ENCODE measurements at places on chromosomes 1 and 21.

- peak; percentile 37 for DNase-seq
Observed at GRCh38 chr21:39077876-39078275, 105.4 kb downstream of the PSMG1 start.

- DNase-seq: no peak
Observed at GRCh38 chr1:36524359-36525062, 41.8 kb upstream of the CSF3R start.

DNA sequence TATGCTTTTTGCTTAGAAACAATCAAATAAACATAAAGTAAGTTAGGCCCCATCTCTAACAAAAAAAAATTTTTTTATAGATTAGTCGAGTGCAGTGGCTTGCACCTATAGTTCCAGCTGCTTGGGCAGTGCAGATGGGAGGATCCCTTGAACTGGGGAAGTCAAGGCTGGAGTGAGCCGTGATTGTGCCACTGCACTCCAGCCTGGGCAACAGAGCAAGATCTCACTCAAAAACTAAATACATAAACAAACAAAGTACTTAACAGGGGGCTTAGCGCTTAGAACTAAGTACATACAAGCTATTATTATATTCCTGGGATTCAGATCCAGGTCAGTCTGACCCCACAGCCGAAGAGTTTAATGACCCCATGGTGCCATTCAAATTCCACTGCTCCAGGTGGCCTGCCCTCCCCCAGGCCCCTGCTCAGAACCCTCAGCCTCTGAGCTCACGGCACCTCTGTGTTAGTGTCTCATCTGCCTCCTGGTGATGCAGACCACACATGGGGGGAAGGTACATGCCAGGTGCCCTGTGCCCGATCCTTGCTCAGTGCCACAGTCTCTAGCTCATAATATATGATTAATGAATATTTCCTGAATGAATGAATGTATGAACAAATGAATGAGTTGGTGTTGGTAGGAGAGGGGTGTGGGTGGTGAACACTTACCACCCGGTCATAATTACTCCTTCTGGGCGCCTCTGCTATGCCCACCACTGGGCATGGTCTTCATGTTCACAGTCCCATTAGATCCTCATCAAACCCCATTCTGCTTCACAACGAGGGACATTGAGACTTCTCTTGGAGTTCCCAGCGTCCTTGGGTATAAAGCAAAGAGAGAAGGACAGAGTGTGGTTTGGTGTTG is 14.6 kb downstream of the NCMAP start:
- DNase-seq: no peak

DNA sequence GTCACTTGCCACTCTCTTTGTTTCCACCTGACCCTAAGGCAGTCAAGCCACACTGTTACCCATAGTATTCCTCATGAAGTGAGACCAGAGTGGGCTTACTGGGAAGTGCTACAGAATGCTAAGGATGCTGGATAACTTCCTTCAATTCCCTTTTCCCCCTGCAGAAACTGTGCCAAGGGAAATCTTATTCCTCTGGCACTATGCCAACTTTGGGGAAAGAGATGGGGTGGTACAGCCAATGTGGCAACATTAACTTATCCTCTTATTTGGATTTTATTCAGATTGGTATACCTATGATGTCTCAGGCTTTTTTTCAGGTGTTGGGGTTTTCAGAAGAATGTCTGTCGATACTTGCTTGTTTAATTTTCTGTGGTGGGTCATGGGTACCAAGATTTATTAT is 599.4 kb upstream of the PBX1 start:
- DNase-seq: no peak

- DNase-seq: no peak
Observed at GRCh38 chr1:198620951-198621824, 17.7 kb upstream of the PTPRC start.

DNA sequence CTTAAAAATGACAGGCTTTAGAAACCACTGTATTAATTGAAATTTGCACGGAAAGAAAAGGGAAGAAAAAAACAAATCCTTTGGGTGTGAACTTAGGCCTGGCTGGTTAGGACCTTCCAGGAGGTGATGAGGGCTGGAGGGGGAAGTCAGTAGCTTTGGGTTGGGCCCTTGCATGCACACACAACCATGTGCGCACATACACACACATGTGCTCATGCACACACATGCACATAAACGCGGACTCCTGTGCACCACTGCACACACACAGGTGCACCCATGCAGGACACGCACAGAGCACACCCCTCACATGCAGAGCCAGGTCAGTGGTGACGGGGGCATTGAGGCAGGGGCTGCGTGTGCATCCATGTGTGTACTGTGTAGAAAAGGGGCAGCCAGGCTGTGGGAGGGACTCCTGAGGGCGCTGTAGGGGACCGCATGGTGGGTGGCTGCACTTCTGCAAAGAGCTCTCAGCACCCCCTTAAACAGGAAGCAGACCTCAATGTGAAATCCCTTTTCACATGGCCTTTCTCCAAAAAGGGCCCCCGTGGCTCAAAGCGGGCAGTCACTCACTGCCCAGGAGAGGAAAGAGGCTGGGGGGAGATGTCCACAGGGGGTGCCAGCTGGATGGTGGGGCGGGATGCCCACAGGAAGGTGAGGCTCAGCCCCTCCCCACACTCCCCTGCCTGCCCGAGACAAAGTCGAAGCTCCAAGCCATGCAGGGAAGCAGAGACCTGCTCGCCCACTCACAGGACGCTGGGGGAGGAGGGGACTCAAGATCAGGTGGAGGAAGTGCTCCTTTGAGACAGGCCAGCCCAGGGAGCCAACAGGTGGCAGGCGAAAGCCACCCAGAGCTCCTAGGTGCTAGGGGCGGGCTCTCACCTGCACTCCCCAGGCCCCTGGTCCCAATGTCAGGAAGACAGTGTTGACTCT is 95.2 kb downstream of the ITPKB start:
- DNase-seq: no peak

DNA sequence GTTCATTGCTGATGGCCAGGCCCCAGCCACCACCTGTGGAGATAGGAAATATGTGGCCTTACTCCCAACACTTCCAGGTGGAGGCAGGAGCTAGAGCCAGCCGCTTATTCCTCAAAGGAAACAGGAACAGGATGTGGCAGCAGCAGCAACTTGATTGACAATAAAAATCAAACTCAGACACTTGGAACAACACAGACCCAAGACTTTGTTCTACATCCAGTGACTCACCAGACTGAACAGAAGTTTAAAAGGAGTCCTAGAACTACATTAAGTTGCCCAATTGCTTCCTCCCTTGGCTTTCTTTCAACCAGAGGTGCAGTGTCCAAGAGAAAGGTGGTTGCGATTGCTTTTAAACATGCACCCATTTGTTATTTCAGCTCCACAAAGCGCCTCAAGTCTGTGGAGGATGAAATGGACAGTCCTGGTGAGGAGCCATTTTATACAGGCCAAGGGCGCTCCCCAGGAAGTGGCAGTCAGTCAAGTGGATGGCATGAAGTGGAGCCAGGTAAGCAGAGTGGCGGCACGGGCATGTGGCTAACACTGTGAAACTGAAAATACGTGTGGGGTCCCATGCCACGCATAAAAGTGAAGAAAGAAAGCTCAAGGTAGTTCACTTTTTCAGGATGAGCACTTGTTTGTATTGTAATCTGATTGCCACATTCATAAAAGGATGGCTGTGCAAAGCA is 276.6 kb downstream of the NFIA start:
- DNase-seq: no peak

- no peak for DNase-seq
Observed at GRCh38 chr1:116370181-116370580, 2.9 kb upstream of the ATP1A1 start.

GRCh38 chr1:114756009-114756892 is 1.5 kb downstream of the CSDE1 start:
- DNase-seq: no peak

- DNase-seq: no peak
Observed at GRCh38 chr1:152000964-152001630, 7.4 kb upstream of the S100A10 start.

GRCh38 chr1:6782151-6782550 is 3.1 kb upstream of the CAMTA1 start:
- DNase-seq: no peak

GRCh38 chr1:101993710-101994109 is 3.0 kb downstream of the OLFM3 start:
- no peak for DNase-seq

DNA sequence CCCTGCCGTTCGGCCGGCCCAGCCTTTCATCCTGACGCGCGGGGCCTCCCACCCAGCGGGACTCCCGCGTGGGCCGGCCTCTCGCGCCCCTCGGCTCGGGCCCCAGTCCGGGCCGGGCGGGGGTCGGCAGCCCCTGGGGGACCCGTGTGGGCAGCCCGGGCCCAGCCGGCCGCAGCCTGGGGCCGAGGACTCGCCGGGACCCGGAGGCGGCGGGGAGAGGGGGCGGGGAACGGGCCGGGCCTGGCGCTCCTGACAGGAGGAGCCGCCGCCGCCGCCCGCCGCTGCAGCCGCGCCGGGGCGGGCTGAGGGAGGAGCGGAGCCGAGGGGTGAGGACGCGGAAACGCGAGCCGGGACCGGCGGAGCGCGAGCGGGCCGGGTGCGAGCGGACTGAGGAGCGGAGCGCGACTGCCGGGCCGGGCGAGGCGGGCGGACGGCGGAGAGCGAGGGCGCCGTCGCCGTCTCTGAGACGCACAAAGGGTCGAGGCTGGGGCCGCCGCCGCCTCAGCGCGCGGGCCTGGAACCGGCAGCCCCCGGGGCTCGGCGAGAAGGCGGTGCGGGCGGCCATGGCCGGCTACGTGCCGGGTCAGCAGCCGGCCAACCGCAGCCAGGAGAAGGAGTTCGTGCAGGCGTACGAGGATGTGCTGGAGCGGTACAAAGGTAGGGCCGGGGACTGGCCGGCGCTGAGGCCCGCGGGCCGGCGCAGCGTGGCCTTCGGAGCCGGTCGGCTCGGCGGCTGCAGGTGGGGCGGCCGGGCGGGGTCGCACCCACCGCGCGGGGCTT is 79.1 kb downstream of the NDUFS5 start:
- no peak for DNase-seq

DNA sequence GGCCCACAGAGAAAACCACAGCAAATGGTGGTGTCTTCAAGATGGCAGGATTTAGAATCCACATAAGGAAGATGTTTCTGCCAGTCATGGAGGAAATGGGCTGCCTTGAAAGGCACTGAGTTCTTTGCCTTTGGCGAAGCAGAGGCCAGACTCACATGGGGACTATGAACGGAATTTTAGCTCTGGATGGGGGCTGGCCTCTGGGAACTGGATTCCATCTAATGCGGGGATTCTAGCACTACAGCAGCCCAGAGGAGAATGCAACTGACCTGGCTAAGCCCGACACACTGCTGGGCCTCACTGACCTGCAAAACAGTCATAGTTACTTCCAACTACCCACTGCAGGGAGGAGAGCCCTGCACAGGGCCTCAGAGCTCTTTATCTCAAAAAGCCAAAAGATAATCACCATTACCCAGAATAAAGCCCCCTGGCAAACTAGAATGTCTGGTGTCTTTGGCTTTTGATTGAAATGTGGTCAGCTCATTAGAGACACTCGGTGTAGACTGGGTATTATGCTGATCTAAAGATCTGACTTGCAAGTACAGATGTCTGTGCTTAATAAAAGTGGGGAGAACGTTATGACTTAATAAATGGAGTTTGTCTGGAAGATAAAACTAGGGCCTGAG is 11.6 kb downstream of the HCRTR1 start:
- DNase-seq: no peak

GRCh38 chr1:41868241-41868998 is 50.3 kb downstream of the HIVEP3 start:
- DNase-seq: no peak

DNA sequence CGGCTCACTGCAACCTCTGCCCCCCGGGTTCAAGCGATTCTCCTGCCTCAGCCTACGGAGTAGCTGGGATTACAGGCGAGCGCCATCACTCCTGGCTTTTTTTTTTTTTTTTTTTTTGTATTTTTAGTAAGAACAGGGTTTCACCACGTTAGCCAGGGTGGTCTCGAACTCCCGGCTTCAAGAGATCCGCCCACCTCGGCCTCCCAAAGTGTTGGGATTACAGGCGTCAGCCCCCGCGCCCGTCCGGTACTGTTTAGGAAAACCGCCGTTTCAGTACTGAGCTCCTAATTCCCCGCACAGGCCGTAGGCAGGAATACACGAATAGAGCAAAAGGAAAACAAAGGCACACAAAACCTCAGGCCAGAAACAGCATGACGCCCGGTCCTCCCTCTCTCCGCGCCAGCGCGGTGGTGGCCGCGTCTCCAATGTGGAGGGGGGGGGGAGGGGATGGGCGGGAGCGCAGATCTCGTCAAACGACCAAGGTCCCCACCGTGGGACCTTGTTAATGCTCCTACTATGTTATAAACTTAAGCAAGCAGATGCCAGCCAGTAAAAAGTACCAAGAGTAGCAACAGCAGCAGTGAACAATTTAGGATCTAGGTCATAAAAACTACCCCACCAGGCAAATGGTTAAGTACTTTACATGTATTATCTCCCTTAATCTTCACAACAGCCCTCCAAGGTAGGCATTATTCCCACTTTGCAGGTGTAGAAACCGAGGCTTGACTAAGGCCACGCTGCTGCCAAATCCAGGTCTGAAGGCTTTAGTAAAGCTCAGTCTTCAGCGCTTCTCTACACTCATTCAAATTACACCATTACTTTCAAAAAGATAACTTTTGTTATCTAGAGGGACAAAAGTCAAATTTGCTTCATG is 648 bp upstream of the ADAR start:
- no peak for DNase-seq

GRCh38 chr1:161787355-161787754 is 21.2 kb downstream of the ATF6 start:
- DNase-seq: no peak

DNA sequence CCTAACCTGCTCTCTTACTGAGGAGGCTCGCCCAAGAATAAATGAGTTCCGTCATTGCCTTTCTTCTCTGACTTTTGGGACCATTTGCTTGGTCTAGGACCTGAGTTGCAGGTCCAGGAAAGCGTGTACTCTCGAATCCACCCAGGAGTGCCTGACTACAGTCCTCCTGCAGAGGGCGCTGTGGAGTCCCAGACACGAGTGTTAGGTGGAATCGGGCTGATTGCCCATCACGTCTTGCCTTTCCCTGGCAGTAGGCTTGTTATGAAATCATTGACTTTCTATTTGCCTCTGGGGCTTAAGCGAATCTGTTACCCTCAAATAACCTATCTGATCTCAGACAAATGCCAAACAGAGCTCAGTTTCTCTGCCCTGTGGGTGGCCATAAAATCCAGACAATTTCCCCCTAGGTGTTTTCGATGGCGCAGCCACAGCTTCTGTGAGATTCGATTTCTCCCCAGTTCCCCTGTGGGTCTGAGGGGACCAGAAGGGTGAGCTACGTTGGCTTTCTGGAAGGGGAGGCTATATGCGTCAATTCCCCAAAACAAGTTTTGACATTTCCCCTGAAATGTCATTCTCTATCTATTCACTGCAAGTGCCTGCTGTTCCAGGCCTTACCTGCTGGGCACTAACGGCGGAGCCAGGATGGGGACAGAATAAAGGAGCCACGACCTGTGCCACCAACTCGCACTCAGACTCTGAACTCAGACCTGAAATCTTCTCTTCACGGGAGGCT is at the start of gene IL20:
Gene IL20, plus strand, starts transcription at position 685 of the 733 bp plus-strand sequence. CDS start 230 bp downstream, outside the sequence.
- no peak for DNase-seq

GRCh38 chr1:241605146-241605805 is 34.9 kb downstream of the CHML start:
- DNase-seq: no peak

GRCh38 chr1:229778794-229779193 is 152.7 kb downstream of the URB2 start:
- no peak for DNase-seq

GRCh38 chr1:172390301-172390682 is 30.2 kb upstream of the C1orf105 start:
- no peak for DNase-seq
